Endothelial cell of umbilical vein (primary cell): ENCODE measurements at places on chromosomes 12 and 14. TPM values are rescaled to one million over a fixed set of nuclear protein-coding genes. Genes with fewer than 3 reads are reported as not detected.

BICDL1 gene
- not detected in 2 replicates for total RNA-seq

DNA sequence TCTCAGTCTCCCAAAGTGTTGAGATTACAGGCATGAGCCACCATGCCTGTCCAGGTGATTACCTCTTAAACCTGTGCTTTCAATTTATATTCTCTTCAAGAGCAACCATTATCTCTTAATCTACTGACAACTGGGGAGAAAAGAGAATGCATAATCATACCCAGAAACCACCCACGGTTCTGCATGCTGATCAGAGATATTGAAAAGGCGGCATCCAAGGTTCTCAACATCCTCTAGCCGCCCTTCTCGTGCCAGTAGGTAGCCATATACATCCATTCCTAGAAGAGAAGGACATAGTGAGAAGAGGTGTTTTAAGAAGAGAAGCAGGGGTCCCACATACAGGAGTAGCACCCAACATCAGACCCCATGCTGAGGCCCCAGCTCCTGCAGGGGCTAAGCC is 20.8 kb downstream of the ANAPC7 start:
- no peaks in the 10 kb centered on the region for H3K4me1 ChIP-seq
- H3K4me3 ChIP-seq = no peak overlapping the region
- H3K27ac ChIP-seq = no peak overlapping the region
- no peak for DNase-seq
- H3K27me3 ChIP-seq = no peaks in the 10 kb centered on the region
- peaks cover 32% of the 10 kb centered on the region for H3K36me3 ChIP-seq

- peaks cover 48% of the 10 kb centered on the region for H3K4me1 ChIP-seq
- no peaks in the 10 kb centered on the region for H3K27me3 ChIP-seq
- no peak overlapping the region for H3K4me3 ChIP-seq
- no peak overlapping the region for H3K27ac ChIP-seq
- DNase-seq = no peak
These were observed 45.8 kb downstream of the SLC38A1 start for GRCh38 chr12:46223047-46223446.

DNA sequence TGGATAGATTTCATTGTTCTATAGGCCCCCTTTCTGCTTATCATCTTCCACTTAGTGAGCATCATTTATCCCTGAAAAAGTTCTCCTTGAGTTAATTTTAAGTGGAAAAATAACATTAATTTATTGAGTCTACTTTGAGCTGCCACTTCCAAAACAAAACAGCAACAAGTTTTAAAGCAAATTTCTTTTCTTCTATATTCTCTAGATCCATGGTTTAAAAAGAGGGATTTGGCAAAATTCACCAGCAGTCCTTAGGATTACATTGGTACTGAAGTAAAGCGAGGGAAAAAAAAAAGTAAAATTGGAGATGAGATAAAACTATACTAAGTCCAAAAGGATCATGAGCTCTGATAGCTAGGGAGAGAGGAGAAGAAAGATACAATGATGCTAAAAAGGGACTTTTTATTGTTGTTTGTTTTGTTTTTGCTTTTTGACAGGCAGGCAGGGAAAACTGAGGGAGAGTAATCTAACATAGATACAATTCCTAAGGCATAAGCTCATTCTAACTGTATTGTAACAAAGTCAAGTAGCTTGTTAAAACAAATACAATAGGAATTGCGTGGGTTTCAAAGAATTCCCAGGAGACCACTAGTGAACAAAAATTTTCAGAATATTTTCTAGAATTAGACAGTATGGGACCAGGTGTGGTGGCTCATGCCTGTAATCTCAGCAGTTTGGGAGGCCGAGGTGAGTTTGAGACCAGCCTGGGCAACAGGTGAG is 19.2 kb upstream of the PLEKHA5 start:
- H3K4me3 ChIP-seq = no peak overlapping the region
- no peaks in the 10 kb centered on the region for H3K36me3 ChIP-seq
- H3K27me3 ChIP-seq = no peaks in the 10 kb centered on the region
- H3K4me1 ChIP-seq = no peaks in the 10 kb centered on the region
